Activated T-cell treated with anti-CD3 and anti-CD28 coated beads, Interleukin-2, amount 50 U/mL, for 48 hours (primary cell): ENCODE measurements at places on chromosomes 6 and 20.
A peak's percentile ranks its signal among the peaks of the same experiment; 100 is the strongest.

GRCh38 chr6:9697263-9697931 lies 717.5 kb downstream of the TFAP2A start:
- DNase-seq, result no peak

- DNase-seq, result no peak
Measured at GRCh38 chr6:82179415-82179814, 68.1 kb downstream of the IBTK start.

DNA sequence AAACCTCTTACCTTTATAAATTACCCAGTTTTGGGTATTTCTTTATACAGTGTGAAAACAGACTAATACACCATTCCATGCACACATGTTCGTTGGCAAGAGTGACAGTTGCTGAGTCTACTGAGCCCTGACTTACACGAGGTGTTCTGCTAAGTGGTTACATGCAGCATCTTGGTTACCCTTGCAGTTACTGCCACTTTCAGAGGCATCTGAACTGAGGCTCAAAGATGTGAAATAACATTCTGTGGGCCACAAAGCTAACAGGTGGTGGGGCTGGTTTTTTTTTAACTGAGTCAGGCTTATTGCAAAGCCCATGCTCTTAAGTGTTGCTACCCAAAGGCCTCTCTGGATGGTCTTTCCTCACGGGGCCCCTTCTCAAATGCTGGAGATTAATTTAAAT lies 54.4 kb upstream of the GTSF1L start:
- no peak for DNase-seq

- DNase-seq, result no peak
Measured at GRCh38 chr6:70954176-70954575, 2.7 kb downstream of the B3GAT2 start.

DNA sequence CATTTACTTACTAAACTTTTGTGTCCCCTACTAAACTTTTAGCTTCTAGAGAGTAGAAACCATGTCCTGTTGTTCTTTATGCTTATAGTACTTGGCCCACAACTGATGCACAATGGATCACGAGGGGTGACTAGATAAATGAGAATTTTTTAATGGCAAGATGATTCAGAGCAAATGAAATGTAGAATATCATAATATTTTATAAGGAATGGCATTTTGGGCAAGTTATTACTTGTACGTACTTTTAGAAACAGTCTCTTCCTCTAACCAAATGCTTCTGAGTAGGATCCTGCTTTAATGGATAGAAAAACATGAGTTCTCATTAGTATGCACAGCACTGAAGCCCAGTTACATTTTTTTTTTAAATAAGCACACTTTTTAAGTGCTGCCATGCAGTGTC lies 336.3 kb downstream of the NRN1 start:
- no peak for DNase-seq

GRCh38 chr20:46040902-46041535 lies 12.0 kb downstream of the SLC12A5 start:
- DNase-seq, result peak; percentile 64

DNA sequence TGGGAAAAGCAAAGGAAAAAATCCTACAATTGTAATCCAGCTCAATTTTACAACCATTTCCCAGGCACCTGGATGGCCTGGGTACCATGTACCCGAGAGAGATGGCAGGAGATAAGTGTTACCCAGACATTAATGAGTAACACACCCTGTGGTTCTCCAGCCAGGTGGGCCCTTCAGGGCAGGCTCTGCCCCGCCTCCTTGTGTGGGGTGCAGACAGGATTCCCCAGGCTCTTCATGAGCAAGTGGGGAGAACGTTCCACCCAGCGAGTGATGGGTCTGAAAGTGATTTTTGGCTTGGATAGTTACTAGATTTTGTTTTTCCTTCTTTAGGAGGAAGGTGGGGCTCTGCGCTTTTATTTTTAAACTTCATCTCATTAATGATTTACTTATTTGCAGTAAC lies 243.9 kb downstream of the TAF4 start:
- no peak for DNase-seq

- no peak for DNase-seq
Measured at GRCh38 chr6:152669895-152670294, 27.8 kb upstream of the MYCT1 start.

DNA sequence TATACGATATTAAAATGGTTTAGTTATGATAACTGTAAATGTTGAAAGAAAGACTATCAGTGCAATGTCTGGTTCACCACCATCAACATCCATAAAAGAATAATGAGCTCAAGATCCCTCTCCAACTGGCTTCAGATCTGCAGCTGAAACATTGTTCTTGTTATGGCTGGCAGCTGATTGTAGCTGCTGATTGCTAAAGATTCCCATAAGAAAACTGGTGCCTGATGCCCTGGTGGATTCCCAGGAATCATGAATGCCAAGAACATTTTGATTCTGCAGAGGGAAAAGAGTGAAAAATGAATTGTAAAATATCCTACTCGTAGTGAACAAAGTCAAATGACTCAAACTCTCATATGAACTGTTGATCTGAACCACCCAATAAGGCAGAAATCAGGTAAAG lies 1160.2 kb downstream of the EPHA7 start:
- no peak for DNase-seq

DNA sequence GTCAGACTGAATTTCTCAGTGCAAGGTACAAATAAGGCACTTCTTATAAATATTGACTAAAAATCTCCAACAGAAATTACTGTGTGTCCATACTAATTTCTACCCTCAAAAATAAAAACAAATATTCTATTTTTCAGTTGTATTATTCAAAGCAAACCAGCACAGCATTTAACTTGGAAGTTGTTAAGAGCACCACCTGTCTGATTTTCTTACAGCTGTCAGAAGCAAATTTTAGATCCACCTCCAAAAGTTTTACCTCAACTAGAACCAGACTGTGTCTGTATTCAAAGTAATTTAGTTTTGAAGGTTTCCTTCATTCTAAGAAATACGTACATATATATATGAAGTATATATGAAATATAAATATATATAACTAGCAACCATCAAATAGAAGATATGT lies 1.2 kb downstream of the TRDN start:
- DNase-seq, result no peak
